ENCODE measurements at places on chromosomes 12 and 14.

GRCh38 chr12:132847363-132848356, 19.0 kb upstream of the GOLGA3 start:
- DNase-seq, result no peak

DNA sequence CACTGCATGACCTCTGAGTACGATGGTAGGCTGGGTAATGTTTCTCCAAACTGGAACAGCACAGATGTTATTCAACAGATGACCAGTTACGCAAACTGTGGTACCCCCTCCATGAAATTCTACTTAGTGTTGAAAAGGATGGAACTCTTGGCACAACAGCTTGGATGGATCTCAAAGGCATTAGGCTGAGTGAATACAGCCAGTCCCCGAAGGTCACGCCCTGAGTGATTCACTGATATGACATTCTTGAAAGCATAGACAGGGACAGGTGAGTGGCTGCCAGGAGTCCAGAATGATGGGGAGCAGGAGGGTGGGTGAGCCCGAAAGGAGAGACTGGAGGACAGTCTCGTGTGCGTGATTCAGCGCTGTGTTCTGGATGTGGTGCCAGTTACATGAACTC, 187.5 kb upstream of the TMEM132C start:
- no peak for DNase-seq

DNA sequence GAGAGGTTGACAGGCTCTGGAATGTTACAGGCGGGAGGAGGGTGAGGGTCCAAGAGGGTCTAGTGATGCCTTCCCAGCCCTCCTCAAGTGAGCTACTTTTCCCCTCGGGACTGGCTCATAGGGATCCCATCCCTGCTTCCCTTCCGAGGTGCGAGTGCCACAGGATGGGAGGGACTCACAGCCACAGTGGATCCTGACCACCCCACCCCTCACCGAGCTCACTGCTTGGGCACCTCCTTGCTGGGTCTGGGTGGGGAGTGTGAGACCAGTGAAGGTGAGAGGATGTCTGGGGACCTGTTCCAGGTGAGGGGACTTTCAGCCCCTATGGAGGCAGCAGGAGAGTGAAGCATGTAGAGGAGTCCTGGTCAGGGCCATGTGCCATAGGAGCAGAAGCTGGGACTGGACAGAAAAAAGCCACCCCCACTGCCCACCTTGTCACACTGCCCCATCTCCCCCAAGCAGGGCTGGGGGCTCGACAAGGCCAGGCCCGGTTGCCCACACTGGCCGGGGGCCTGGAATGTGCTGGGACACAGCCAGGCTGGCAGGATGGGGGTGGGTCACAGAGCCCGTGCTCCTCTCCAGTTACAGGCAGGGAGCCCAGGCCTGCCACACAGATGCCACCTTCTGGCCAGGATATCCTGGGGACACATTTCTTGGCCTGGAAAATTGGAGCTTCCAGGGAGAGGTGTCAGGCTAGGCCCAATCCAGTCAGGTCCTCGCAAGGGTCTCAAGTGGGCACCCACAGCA, 1.7 kb upstream of the TNS2 start:
- no peak for DNase-seq

GRCh38 chr12:76614364-76614763, 54.8 kb upstream of the OSBPL8 start:
- DNase-seq, result no peak

DNA sequence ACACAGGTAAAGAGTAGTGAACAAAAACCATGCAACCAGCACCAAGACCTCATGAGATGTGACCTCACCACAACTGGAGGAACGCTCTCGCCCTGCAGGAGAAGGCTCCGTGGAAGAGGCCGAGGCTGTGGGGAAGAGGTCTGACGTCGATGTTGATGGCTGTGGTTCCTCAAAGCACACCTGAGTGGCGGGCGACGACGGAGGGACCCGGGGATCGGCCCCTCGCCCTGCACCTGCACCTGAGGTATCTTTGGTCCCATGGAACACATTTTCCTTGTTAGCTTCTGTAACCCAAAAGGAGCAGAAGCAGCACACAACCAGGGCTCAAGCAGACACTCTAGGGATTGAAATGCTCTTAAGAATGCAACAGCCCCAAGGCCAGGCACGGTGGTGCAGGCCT, 17.9 kb downstream of the CHFR start:
- no peak for DNase-seq

DNA sequence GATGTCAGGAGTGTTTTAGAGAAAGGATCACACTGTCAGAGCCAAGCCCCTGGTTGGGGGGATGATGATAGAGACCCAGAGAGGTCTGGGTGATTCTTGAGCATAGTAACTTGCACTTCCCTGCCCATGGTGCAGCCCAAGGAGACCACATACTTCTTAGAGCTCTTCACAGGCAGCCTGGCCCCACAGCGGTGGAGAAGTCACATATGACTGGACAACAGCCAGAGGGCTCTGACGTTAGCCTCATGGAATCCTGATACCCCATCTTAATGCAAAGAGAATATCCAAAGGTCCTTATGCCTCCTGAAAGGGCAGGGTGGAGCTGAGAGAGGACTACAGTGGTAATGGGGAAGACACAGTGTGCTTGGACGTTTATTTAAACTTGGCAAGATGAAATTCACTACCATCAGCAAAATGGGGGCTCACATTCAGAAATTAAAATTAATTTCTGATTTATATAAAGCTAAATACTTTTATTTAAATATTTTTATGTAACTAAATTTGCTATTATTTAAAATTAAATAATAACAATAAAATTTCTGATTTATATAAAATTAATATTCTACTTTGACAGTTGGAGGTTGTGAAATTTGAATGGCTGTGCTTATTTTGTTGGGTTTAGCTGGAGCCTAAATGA, 131.3 kb downstream of the KTN1 start:
- DNase-seq, result no peak

DNA sequence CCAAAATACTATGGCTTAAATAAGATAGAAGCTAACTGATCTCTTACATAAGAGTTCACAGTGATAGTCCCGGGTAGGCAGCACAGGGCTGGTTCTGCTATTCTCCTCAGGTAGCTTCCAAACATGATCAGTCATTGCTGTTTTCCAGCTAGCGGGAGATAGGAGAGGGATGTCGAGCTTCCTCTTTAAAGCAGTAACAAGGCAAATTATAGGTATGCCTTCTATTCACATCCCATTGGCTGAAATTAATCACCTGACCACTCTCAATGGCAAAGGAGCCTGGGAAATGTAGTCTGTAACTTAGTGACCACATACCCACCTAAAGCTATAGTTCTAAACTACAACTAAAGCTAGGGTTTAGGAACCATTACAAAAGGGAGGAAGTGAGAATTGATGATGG, 34.5 kb upstream of the VRK1 start:
- DNase-seq, result no peak
